ENCODE measurements at places on chromosomes 12 and 14.
A peak's percentile ranks its signal among the peaks of the same experiment; 100 is the strongest.

- no peak for DNase-seq
Observed at GRCh38 chr12:52200086-52200780, 8.4 kb upstream of the KRT80 start.

- DNase-seq = peak; percentile 85
Observed at GRCh38 chr14:74510959-74511409, 17.4 kb downstream of the ISCA2 start.

DNA sequence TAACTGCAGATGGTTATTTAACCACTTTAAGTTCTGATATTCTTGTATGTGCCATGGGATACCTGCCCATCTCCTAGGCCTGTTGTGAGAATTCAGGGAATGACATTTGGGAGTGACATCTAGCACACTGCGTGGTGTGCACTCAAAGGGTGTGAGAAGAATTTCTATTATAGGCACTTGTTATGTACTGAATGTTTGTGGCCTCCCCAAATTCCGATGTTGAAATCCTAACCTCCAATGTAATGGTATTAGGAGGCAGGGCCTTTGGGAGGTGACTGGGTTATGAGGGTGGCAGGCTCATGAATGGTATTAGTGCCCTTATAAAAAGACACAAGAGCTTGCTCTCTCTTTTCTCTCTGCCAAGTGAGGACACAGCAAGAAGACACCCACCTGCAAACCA is 27.6 kb downstream of the VCPKMT start:
- DNase-seq = no peak

GRCh38 chr12:19025582-19025981 is 104.0 kb upstream of the PLEKHA5 start:
- DNase-seq = no peak

DNA sequence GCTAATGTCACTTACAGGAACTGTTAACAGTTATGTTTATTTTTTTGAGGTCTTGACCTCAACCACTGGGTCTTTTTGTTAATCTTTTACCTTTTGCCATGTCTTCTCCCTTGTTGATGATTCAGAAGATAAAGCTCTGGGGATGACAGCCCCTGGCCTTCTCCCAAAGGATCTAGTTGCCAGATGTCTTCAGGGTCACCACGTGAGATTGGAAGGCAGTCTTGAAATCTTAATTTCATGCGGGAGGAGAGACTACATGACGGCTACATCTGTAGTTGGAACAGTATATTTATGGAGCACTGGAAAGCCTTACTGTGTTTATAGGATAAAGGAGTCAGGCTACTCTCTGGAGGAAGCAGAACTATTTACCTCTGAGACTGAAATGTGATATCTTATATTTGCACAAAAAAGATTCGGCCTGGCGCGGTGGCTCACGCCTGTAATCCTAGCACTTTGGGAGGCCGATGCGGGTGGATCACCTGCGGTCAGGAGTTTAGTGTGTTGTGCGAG is 5.6 kb downstream of the MLEC start:
- DNase-seq = no peak

- no peak for DNase-seq
Observed at GRCh38 chr12:1273051-1273450, 282.0 kb downstream of the ERC1 start.

DNA sequence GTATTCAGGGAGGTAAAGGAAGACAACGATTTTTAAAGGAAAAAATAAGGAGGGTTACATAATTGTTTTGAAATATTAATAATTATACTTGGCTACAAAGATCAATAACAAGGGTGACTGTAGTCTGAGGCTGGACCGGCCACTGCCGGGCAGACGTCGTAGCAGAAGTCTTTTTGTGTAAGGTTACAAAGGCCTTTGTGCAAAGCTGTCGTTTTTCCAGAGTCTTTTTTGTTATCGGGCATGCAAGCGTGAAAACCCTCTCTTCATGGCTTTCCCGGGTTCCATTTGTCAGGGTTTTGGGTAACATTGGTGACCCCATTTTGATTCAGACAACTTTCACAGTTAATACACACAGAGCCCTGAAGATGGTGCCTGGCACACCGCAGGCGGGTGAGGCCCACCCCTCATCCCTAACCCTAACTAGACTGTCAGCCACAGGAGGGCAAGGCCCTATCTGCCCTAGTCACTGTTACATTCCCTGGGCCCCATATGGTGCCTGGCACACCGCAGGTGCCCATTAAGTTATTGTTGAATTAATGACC is 31.3 kb downstream of the RILPL1 start:
- no peak for DNase-seq
